Activated CD4-positive, alpha-beta T cell treated with anti-CD3 and anti-CD28 coated beads, Interleukin-2, amount 50 U/mL, for 4 hours (primary cell): ENCODE measurements at places on chromosomes 13 and 19.

- peak; percentile 72 for DNase-seq
Measured at GRCh38 chr19:46713781-46714443, 3.0 kb downstream of the PRKD2 start.

- no peak for DNase-seq
Measured at GRCh38 chr13:110525328-110526319, 35.9 kb downstream of the RAB20 start.

DNA sequence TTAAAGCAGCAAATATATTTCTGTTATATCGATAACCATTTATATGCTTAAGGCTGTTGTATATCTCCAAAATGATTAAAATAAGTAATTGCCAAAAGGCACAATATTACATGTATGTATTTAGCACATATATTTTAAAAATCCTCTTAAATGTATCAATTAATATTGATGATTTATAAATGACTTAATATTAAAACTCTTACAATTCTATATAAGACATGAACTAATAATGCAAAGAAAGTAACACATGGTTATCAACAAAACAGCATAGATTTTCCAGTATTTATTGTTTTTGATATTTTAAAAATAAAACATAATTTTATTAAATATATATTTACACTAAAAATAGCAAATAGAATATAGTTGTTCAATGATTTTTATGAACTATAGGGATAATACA is 32.4 kb downstream of the PCDH9 start:
- DNase-seq = no peak

DNA sequence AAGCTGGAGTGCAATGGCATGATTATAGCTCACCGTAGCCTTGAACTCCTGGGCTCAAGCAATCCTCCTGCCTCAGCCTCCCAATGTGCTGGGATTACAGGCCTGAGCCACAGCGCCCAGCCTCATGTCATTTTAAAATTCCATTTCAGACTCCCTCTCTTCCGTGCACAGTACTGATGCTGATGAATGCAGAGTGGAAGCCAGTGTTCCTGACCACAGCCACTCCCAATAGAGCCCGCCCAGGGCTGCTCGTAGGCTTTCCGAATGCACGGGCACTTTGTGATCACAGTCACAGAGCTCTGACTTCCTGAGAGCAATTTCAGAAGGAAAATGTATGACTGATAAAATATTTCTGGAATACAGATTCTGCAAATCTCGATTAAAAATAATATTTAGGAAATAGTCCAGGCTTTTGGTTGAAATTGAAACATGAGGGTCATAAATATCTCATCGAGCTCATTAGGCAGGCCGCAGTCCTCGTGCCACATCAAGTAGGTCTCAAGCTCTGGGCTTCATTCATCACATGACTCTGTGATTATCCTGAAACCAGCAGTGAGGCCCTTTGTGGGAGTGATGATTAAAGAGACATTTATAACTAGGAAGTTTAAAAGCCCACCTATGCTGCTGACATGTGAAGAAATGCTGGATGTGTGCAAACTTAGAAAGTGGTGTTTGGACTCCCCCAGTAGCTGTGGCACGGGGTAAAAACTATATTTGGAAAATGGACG is 38.9 kb upstream of the AMER2 start:
- no peak for DNase-seq

DNA sequence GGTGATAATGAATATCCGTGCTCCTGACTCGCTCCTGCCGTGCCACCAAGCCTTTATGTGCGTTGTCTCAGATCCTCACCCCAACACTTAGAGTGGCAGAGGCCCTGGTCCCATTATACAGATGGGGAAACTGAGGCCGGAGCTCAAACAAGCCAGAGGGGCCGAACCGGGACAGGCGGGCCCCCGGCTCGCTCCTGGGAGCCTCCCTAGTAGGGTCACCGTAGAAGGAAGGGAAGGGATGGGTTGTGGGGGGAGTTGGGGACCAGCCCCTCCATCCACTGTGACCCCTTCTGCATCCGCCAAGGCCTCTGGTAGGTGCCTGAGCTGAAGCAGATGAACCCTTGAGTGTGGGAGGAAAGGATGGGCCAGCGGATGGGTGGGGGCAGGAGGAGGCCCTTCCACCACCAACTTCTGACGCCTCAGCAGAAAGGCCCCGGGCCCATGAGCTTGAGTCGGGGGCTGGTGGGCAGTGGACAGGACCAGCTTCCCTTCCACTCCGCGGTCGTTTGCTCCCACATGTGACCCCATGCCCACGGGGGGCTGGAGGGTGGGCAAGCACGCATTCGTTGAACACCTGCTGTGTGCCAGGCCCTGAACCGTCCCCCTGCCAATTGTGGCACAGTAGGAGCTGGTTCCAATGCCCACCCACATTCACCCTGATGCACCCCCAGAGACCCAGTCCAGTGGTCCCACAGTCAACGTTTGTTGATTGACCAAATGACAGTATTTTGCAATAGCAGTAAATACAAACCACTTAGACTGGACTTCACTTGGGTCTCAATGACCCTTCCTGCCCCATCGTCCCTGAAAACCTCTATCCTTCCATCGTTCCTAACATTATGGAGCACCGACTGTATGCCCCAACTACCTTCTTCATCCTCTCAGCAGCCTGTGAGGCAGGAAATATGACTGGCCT is 24.2 kb upstream of the TCF3 start:
- no peak for DNase-seq

- no peak for DNase-seq
Measured at GRCh38 chr13:78844106-78844505, 185.2 kb upstream of the OBI1 start.

GRCh38 chr13:114282041-114282670 is 755 bp downstream of the UPF3A start:
- DNase-seq = peak; percentile 55

DNA sequence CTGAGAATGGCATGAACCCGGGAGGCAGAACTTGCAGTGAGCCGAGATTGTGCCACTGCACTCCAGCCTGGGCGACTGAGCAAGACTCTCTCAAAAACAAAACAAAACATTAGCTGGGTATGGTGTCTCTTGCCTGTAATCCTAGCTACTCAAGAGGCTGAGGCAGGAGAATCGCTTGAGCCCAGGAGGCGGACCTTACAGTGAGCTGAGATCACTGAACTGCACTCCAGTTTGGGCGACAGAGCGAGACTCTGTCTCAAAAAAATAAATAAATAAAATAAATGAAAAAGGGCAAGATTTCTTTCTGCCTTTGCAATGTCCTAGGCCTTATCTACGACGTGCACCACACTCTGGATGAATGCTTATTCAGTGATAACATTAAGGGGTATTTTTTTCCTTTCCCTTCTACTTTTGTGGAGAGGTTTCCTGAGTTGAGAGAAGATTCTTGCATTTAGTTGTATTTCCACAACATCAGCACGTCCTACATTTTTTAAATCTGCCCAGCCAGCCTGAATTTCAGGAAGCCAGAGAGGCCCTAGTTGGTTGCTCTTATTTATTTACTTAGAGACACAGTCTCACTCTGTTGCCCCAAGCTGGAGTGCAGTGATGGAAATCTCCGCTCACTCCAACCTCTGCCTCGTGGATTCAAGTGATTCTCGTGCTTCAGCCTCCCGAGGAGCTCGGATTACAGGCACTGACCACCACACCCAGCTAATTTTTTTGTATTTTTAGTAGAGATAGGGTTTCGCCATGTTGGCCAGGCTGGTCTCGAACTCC is 26.1 kb upstream of the OR1M1 start:
- no peak for DNase-seq

- DNase-seq = no peak
Measured at GRCh38 chr13:99464441-99464949, 36.8 kb upstream of the TM9SF2 start.

GRCh38 chr13:37085606-37086005 is 19.9 kb downstream of the CSNK1A1L start:
- DNase-seq = no peak

GRCh38 chr19:54420068-54420382 is 4.8 kb downstream of the TTYH1 start:
- no peak for DNase-seq

GRCh38 chr13:88857256-88857655 is 1186.1 kb downstream of the SLITRK5 start:
- DNase-seq = no peak

DNA sequence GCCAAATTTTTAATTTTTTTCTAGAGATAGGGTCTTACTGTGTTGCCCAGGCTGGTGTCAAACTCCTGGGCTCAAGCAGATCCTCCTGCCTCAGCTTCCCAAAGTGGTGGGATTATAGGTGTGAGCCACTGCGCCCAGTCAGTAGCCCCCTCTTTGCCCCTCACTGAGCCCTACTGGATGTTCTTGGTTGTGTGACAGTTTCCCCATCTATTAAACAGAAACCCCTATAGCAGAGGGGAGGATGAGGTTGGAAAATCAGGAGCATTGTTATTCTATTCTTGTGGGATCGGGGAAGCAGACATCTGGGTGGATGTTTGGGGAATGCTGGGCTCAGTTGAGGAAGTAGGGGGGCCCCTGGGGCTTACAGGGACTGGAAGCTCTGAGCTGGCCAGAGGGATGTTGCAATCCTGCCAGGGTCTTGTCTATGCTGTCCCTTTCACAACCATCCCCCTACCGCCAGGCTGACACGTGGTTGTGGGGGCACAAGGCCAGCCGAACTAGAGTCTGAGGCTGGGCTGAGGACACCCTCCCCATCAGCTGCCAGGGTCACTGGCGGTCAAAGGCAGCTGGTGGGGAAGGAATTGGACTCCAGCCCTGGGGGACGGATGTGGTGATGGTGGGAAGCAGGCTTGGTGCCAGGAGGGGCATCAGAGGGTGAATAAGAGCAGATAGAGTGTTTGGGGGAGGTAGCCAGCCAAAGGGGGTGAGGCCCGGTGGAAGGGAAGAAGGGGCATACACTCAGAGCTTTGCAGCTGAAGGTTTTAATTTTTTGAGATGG is 10.9 kb downstream of the APOC1 start:
- no peak for DNase-seq

DNA sequence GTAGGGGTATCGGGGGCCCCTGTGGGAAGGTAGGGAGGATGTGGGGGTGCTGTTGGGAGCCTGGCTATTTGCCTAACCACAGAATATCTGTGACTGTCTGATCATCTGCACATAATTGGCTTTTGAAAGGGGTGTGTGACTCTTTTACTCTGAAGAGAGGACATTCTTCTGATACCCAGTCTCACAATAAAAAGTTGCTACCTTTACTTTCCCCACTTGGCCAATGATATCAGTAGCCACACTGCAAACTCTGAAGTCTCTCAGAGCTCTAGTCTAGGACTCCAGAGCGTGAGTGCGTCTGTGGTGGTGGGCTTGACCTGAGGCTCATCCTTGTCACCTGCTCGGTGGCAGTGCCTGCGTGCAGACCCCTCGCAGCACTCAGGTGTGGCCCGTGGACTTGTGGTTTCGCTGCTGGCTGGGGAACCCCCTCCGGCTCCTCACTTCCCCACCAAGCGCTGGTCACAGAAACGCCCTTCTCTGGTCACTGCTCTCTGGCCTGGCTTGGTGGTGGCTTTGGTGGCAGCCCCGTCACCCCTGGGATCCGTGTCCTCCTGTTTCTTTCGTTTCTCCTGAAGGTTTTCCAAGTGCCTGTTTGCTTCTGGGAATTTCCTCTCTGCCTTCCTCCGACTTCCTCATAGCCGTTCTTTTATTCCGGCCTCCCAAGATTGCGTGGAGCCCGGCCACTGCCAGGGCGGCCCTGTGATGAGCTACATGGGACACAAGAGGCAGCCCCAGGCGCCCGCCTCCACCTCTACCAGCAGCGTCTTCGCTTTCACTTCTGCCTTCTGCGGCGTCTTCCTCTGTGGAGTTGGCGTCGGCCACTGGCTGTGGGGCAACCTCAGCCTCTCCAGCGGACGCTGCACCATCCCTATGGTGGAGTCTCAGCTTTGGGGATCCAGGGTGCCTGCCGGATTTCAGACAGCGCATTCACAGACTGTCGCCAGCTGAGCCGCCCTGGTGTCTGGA is 78.0 kb downstream of the ATP11A start:
- DNase-seq = no peak

DNA sequence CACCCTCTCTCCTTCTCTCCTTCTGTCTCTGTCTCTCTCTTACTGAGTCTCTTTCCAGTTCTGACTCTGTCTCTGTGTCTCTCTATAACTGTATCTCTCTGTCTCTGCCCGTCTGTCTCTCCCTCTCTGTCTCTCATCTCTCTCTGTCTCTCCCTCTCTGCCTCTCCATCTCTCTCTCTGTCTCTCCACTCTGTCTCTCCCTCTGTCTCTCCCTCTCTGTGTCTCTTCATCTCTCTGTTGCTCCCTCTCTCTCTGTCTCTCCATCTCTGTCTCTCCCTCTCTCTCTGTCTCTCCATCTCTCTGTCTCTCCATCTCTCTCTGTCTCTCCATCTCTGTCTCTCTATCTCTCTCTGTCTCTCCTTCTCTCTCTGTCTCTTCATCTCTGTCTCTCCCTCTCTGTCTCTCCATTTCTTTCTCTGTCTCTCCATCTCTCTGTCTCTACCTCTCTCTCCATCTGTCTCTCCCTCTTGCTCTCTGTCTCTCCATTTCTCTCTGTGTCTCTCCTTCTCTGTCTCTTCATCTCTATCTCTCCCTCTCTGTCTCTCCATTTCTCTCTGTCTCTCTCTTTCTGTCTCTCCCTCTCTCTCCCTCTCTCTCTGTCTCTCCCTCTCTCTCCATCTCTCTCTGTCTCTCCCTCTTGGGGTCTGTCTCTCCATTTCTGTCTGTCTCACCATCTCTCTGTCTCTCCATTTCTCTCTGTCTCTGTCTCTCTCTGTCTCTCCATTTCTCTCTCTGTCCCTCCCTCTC is 3.3 kb upstream of the MEIS3 start:
- DNase-seq = no peak

DNA sequence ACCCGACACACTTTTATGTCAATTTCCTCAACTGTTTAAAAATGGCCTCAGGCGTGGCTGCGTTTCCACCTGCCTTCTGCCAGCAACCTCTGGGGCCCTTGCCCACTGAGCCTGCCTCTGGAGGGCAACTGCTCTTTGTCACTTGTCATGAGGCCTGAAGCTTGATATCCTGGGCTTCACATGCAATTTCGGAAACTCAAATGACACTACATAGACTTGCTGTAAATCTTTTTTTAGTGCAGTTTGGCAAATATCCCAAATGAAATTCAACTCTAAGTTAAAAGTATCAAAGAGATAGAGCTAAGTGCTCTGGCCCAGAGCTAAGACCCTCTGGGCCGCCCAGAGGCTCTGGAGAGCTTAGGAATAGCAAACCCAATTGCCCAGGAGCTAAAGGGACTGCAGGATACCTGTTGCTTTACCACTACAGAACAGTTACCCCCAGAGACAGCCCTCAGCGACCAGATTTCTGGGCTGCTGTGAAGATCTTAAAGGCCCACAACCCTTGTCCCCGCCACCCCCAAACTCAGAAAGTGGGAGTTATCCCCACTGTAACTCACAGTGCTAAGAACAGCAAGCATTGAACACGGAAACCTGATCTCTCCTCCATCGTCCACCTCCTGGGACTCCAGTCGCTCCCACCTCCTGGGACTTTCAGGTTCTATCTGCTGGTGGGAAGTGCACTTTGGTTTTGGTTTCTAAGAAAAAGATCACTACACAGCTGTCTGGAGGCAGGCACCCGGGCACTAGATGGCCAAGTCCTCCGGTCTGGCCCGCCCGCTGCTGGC is 19.4 kb downstream of the GJA3 start:
- no peak for DNase-seq

DNA sequence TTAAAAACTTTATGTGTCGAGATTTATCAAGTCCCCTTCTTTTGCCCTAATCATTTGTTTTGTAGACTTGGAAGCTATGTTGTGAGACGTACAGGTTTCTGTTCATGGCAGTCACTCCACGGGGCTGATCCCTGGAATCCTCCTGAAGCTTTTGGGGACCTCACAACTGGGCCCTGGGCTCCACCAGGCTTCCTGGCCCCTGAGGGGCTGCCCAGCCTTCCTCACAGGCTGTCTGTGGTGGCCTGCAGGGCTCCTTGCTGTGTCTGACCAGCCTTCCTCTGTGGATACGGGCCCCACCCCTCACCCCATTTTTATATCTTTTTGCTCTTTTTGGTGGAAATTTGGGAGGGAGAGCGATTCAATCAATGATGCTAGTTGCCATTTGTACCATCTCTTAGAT is 38.1 kb downstream of the CHST8 start:
- DNase-seq = no peak
